Renal cortex interstitium (tissue), 15 donors: ENCODE measurements at places on chromosomes 5 and 9. TPM values are rescaled to one million over a fixed set of nuclear protein-coding genes. Genes with fewer than 3 reads are reported as not detected.

DNA sequence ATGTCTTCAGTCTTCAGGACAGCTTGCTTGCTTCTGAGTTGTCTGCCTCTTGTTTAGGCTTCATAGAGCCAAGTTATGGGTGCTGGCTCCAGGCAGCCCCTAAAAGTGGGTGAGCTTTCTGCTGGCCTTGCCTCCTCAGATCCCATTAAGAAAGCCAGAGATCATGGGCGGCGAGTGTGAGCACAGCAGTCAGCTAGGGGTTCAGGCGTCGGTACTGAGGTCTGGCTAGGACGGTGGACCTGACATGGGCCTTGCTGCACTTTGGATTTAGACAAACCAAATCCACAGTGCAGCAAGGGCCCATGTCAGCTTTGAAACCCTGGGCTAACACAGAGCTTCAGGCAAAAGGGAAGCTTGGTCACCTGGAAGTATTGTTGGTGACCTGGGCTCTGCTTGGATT is 17.6 kb downstream of the PSAT1 start:
- no peak for DNase-seq

DNA sequence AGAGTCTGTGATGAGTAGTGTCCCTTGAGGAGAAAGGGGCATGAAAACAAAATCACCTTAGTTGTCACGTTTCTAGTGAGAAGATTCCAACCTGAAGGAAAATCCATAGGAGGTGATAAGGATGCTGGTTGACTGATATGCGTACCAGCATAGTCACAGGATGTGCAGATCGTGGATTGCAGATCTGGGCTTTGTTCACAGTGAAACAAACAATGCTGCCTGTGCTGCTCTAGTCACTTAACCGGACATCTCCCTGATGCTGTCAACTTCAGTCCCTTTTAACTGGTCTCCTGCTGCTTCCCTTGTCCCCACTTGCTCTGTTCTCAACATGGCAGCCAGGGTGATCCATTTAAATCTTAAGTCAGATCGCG is 89.7 kb downstream of the IQGAP2 start:
- no peak for DNase-seq

DNA sequence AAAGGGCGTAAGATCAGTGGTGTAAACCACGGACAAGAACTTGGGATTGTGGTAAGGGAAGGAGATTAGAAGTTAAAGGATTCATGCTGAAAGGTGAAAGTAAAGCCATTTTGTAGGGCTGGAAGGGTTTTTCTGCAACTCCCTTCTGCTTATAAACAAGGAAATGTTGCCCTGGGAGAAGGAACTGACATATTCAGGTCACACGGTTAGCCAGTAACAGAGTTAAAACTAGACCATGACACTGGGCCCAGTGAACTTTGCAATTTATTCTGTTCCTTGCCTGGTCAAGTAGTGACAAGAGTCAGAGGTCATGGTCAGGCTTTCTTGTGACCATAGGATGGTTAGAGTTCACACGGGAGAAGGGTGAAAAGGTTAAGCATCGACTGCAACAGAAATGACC is 323.3 kb downstream of the DMRT2 start:
- DNase-seq: no peak

GRCh38 chr9:36997414-36997813 is 36.7 kb downstream of the PAX5 start:
- DNase-seq: no peak

- DNase-seq: no peak
Measured at GRCh38 chr5:146641941-146642340, 126.0 kb upstream of the GPR151 start.

DNA sequence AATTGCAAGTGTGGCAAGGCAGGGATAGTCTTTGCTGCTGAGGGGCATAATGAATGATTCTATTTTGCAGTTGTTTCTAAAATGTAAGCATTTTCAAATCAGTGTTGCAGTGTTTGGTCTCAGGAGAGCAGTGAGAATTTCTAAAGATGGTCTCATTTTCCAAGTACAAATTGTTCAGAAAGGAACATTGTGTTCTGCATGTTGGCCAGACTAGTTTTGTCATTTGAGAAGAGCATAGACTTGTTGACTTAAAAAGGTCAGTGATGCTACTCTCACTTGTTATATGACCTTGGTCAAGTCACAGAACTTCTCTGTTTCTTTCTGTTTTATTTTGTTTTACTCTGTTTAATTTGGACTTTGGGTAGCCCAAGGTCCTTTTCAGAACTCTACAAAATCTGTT is 344.6 kb downstream of the OSTF1 start:
- DNase-seq: no peak

DNA sequence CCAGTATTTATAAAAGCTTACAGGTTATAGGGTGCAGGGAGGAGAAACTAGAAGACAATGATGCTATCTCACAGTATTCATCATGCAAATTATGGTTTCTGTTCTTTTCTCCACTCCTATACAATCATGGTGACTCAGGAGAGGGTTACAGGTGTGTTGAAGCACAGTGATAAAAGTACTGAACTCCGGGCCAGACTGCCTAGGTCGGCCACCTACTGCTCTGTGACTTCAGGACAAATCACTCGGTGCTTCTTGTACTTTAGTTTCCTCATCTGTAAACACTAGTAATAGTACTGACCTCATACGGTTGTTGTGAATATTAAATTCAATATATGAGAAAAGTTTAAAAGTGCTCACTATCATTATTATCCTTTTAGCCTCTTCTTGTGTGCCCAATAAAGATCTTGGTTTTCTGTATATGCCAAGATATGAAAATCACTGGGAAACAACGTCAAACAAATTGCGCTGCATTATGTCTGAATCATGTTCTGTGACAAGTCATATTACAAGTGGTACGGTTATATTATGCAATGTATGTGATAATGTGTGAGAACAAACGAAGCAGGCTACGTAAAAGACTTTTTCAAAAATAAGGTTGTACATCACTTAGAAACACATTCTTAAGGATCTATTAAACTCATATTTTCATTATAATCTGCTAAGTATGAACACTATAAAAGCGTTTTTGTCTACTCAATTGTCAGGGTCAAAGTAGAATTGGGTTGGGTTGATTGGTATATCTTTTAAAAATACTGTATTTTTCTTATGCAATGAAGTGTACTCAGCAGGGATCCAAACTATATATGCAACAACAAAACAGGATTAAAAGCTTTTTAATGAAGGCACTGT is 153.3 kb downstream of the EFNA5 start:
- no peak for DNase-seq

DNA sequence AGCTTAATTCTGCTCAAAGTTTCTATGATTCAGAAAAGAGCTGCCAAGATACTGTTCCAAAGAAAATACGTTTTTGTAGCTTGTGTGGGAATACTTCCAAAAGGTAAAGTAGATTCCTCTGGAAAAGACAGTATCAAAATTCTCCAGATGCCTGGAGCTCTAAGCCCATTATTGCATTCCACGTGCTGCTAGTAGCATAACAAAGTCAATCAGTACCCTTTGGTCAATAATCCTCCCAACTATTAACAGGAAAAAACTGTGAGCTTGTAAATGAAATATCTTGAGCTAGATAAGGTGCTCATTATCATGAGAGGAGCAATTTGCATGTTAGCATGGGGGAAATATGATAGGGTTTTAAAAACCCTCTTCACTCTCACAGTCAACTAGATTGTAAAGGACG is 229.5 kb upstream of the TYRP1 start:
- DNase-seq: no peak

The LECT2 gene
- 2.3 TPM for polyA plus RNA-seq

The ADAMTSL2 gene
- 2.5 TPM for polyA plus RNA-seq

The BRD3 gene
- polyA plus RNA-seq: 45.0 TPM

DNA sequence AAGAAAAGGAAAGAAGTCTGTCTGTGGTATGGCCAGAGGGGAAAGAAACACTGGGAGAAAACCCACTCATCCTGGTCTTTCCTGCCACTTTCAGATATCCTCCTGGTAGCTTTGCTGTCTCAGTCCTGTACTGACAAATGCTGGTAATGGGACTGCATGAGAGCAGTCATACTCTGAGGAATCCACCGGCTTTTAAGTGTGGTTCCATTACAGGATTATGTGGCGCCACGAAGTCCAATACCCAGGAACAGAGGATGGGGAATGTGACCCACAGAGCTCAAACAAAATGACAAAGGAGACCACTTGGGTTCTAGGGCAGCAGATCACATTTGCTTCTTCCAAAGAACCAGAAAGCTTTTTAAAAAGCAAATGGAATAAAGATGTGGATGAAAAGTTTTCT is 26.3 kb upstream of the FBP1 start:
- no peak for DNase-seq

The RGS3 gene
- 49.8 TPM for polyA plus RNA-seq

- DNase-seq: no peak
Measured at GRCh38 chr5:77425998-77426659, 66.0 kb downstream of the WDR41 start.

- peak; percentile 23 for DNase-seq
Measured at GRCh38 chr5:168401880-168402279, 84.4 kb upstream of the RARS1 start.

The TMEM171 gene
- 4.4 TPM for polyA plus RNA-seq

- DNase-seq: no peak
Measured at GRCh38 chr5:40477856-40478546, 201.7 kb upstream of the PTGER4 start.

The ZNF454 gene
- 7.0 TPM for polyA plus RNA-seq

GRCh38 chr5:143225511-143225910 is 178.0 kb downstream of the NR3C1 start:
- DNase-seq: no peak

The PIP5K1B gene
- polyA plus RNA-seq: 6.3 TPM

- DNase-seq: no peak
Measured at GRCh38 chr5:11293523-11293922, 532.5 kb upstream of the DAP start.
